SJCRH30 (cell line): ENCODE measurements at places on chromosomes 11 and 22. TPM values are rescaled to one million over a fixed set of nuclear protein-coding genes. Genes with fewer than 3 reads are reported as not detected.

The OR52A1 gene
- total RNA-seq = not detected in 2 replicates

- H3K27ac ChIP-seq = no peak overlapping the region
- no peak for DNase-seq
- H3K4me3 ChIP-seq = peak overlapping the region; percentile 70
- H3K4me1 ChIP-seq = peaks cover 3% of the 10 kb centered on the region
Observed at GRCh38 chr11:113874096-113874495, 1.3 kb downstream of the USP28 start.

- DNase-seq = no peak
- H3K36me3 ChIP-seq = no peaks in the 10 kb centered on the region
- no peak overlapping the region for H3K27ac ChIP-seq
- H3K4me3 ChIP-seq = no peak overlapping the region
- H3K4me1 ChIP-seq = no peaks in the 10 kb centered on the region
- no peaks in the 10 kb centered on the region for H3K27me3 ChIP-seq
Observed at GRCh38 chr11:37689951-37690350, 1091.9 kb upstream of the RAG2 start.

DNA sequence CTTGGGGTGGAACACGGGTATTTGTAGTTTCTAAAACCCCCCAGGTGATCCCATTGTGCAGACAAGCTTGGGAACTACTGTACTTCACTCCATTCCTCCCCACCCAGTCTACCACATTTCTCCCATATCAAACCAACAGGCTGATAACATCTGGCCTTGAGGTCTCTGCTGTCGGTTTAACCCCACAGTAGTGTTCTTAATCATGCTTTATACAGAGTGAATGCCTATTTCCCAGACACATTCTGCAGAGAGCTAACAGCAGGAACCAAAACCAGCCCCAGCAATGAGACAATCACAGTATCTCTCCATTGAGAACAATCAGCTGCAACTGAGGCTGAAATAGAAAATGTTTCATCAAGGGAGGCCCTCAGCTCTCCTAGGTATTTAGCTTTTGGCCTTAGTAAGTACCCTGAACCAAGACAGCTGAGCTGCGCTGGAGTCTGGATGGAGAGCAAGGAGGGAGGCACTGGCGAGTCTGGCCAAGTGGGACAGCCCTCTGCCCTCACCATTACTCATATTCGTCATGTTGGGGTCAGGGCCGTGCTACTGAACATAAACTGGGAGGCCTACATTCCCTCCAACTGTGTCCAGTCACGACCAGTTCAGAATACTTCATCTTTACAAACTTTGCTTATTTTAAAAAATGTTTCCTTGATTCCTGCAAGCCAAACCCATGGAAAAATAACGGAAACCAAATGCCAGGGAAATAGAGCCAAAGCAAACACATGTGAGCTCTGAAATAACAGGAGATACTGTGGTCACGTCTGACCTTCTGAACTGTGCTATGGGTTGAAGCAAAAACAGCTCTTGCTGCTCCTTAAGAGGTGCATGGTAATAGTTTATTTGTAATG, 81.0 kb downstream of the CCDC34 start:
- peaks cover 35% of the 10 kb centered on the region for H3K4me1 ChIP-seq
- H3K27ac ChIP-seq = peak overlapping the region; percentile 46
- H3K27me3 ChIP-seq = no peaks in the 10 kb centered on the region
- DNase-seq = peak; percentile 56
- no peak overlapping the region for H3K4me3 ChIP-seq

The PTPN5 gene
- not detected in 2 replicates for total RNA-seq

DNA sequence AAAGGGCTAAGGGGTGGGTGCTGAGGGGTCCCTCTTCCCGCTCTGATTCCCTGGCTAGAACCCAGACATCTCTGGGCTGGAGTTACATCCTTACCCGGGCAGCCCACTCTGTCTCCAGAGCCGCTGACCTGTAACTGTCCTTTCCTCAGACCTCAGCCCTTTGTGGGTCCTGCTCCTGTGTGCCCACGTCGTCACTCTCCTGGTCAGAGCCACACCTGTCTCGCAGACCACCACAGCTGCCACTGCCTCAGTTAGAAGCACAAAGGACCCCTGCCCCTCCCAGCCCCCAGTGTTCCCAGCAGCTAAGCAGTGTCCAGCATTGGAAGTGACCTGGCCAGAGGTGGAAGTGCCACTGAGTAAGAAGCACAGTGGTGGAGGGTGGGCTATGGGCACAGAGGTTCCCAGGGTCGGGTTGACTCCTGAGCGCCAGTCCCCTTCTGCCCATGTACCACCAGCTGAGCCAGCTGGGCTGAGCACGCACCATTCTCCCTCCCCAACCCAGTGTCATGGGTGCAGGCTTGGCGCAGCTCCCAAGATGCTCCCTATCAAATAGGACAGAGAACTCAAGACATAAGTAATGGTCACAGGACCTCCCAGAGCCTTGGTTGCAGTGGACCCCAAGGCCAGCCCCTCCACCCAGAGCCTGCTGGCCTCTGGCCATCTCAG, 1.6 kb downstream of the IL18BP start:
- no peaks in the 10 kb centered on the region for H3K4me1 ChIP-seq
- H3K27me3 ChIP-seq = no peaks in the 10 kb centered on the region
- no peak overlapping the region for H3K27ac ChIP-seq
- peaks cover 43% of the 10 kb centered on the region for H3K36me3 ChIP-seq
- no peak overlapping the region for H3K4me3 ChIP-seq
- DNase-seq = no peak

DNA sequence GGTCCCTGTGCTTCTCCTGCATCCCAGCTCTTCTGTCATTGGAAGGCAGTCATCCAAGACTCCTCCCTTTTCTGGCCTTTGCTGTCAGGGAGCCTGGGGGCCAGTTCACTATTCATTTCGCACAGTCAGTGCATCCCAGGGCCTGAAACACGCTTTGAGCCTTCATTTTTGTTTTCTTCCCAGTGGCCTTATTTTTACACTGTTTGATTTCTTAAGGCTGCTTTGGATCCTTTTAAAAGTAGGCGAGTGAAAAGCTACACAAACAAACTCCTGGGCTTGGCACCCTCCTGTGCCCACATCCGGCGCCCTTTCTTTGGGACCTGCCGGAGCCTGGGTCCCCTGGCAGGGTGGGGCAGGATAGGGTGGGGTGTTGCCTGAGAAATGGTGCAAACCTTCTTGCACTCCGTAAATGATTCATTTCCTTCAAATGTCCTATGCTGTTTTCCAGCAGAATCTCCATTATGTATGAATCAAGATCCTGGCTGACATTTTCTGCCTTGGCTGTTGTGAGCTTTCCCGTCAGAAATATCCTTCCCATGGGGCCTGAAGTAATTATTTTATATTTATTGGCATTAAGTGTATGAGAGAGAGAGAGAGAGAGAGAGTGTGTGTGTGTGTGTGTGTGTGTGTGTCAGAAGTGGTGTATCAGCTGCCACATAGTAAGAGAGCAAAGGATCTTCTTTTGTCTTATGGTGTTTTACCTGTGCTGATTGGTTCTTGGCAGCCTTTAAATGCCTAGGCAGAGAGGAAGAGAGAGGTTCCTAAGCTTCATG, 45.6 kb downstream of the BCR start:
- no peak overlapping the region for H3K4me3 ChIP-seq
- DNase-seq = no peak
- H3K27me3 ChIP-seq = no peaks in the 10 kb centered on the region
- peaks cover 35% of the 10 kb centered on the region for H3K4me1 ChIP-seq

GRCh38 chr11:46248289-46249102, 29.0 kb upstream of the CREB3L1 start:
- no peaks in the 10 kb centered on the region for H3K27me3 ChIP-seq
- peaks cover 9% of the 10 kb centered on the region for H3K4me1 ChIP-seq
- no peaks in the 10 kb centered on the region for H3K36me3 ChIP-seq
- peak overlapping the region; percentile 63 for H3K27ac ChIP-seq

DNA sequence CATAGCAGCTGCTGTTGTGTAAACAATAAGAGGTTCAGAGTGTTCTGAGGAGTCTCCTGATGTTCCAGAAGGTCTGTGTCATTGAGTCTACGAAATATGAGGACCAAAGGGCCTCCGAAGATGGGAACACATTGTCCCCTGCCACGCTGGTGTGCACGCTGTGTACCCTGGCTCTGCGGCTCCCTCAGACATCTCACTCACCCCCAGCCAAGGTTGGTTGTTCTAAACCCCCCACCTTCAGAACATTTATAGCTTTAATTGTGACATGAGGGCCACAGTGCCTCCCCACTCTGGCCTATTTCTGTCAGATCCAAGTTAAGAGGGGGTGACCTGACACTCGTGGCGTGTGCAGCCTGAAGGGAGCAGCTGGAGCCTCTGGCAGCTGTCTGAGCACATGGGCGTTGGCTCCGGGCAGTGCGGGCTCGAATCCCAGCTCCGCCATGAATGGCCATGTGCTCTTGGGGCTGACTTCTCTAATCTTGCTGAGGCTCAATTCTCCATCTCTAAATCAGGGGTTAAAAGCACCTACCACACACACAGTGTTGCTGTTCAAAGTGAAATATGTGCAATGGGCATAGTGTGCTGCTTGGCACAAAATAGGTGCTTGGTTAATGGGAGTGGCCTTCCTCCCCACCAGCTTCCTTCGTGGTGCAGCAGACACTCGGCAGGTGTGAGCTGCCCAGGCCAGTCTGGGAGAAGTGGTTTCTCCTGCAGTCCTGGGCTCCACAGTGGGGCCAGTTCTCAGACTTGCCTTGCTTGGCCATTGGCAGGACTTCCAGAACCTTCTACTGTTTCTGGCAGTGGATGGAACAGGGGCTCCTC, 39.7 kb upstream of the MICAL2 start:
- no peak overlapping the region for H3K4me3 ChIP-seq
- H3K4me1 ChIP-seq = peaks cover 20% of the 10 kb centered on the region
- H3K27me3 ChIP-seq = no peaks in the 10 kb centered on the region
- no peak for DNase-seq
- H3K36me3 ChIP-seq = no peaks in the 10 kb centered on the region

- H3K4me3 ChIP-seq = no peak overlapping the region
- no peaks in the 10 kb centered on the region for H3K36me3 ChIP-seq
- peaks cover 22% of the 10 kb centered on the region for H3K4me1 ChIP-seq
- DNase-seq = peak; percentile 87
Observed at GRCh38 chr22:23539135-23539838, 40.8 kb downstream of the IGLL1 start.

The APOA1 gene
- total RNA-seq = not detected in 2 replicates

- H3K27me3 ChIP-seq = no peaks in the 10 kb centered on the region
- H3K36me3 ChIP-seq = no peaks in the 10 kb centered on the region
- DNase-seq = no peak
- H3K4me1 ChIP-seq = no peaks in the 10 kb centered on the region; the same call in 1 of the 2 replicates
Observed at GRCh38 chr22:19620742-19621371, 93.4 kb upstream of the SEPTIN5 start.

The FAT3 gene
- total RNA-seq = 20.1 and 23.1 TPM in 2 replicates

DNA sequence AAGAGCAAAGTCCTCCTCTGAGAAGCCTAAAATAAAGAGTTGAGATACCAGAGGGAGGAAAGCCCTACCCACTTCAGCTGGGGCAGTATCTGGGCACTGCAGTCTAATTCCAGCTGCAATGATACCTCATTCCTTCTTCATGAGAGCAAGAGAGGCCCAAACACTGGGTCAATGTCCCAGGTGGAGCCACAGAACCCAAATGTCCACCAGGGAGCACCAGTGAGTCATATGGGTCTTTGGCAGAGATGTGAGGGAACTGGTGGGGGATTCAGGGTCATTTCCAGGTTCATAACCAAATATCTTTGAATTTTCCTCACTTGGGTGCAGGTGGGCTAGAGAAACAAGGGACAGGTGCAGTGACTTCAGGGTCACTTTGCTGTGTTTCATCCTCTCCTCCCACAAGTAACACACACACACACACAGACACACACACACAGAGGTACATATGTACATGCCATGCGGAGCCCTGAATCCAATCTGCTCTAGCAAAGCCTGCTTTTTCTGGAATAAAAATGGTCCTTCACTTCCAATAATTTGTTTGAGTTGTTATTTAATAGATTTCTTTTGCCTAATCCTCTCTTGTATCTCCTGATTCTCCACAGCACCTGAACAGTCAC, 585.4 kb downstream of the SOX6 start:
- no peaks in the 10 kb centered on the region for H3K36me3 ChIP-seq
- H3K4me3 ChIP-seq = no peak overlapping the region
- H3K4me1 ChIP-seq = 0 out of 2 replicates have a peak, but pooled peaks cover 3% of the 10 kb centered on the region

- peak; percentile 73 for DNase-seq
- H3K27me3 ChIP-seq = no peaks in the 10 kb centered on the region
- no peaks in the 10 kb centered on the region for H3K36me3 ChIP-seq
Observed at GRCh38 chr22:22558972-22559603, at the start of gene PRAME. PRAME (minus strand) TSS chr22:22559265; CDS start chr22:22556832, 2,433 bp downstream.

The CWC15 gene
- total RNA-seq = 39.8 and 41.8 TPM in 2 replicates

- H3K4me3 ChIP-seq = no peak overlapping the region
- peaks cover 1% of the 10 kb centered on the region; the same call in 1 of the 2 replicates for H3K4me1 ChIP-seq
- H3K36me3 ChIP-seq = 0 out of 2 replicates have a peak, but pooled peaks cover 2% of the 10 kb centered on the region
- H3K27me3 ChIP-seq = no peaks in the 10 kb centered on the region
Observed at GRCh38 chr11:36408498-36409136, 101.5 kb downstream of the TRAF6 start.

- H3K36me3 ChIP-seq = no peaks in the 10 kb centered on the region
- no peak overlapping the region for H3K27ac ChIP-seq
- H3K27me3 ChIP-seq = no peaks in the 10 kb centered on the region
- DNase-seq = no peak
- H3K4me3 ChIP-seq = no peak overlapping the region
- no peaks in the 10 kb centered on the region for H3K4me1 ChIP-seq
Observed at GRCh38 chr11:16380941-16381568, 24.7 kb upstream of the SOX6 start.

DNA sequence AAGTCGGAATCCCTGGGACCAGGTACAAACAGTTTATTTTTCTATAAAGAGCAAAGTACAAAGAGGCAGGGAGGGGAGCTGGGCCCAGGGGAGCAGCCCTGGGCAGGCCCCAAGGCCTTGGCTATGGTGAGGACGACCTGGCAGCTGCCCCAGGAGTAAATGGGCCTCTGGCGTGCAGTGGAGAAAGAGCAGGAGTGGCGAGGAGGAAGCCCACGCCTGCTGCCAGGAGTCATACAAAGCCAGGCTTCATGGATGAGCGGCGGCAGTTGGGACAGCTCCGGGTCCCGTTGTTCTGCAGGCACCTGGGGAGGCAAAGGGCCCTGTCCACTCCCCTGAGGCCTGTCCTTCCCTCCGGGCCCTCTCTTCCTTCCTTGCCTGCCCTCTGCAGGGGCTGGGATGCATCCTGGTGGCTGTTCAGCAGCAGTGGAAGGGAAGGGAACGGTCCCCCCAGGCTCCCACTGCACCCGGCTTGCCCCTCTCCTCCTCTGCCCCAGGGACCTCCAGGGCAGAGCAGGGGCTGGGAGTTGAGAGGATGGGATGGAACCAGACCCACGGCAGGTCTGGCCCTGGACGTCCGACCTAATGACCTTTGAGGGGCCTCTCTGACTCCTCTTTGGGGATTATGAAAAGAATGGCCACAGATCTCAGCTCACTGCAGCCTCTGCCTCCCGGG, 11.1 kb downstream of the RAPSN start:
- H3K4me3 ChIP-seq = no peak overlapping the region
- H3K36me3 ChIP-seq = peaks cover 20% of the 10 kb centered on the region
- peaks cover 4% of the 10 kb centered on the region for H3K4me1 ChIP-seq
- H3K27ac ChIP-seq = no peak overlapping the region
